ENCODE measurements at places on chromosomes 1 and 21.
A peak's percentile ranks its signal among the peaks of the same experiment; 100 is the strongest.

- DNase-seq = no peak
Measured at GRCh38 chr1:106447466-106447865, 609.0 kb upstream of the PRMT6 start.

GRCh38 chr1:229396585-229397206 is 37.2 kb downstream of the ACTA1 start:
- no peak for DNase-seq

GRCh38 chr1:234647758-234648157 is 37.8 kb upstream of the IRF2BP2 start:
- DNase-seq = no peak

DNA sequence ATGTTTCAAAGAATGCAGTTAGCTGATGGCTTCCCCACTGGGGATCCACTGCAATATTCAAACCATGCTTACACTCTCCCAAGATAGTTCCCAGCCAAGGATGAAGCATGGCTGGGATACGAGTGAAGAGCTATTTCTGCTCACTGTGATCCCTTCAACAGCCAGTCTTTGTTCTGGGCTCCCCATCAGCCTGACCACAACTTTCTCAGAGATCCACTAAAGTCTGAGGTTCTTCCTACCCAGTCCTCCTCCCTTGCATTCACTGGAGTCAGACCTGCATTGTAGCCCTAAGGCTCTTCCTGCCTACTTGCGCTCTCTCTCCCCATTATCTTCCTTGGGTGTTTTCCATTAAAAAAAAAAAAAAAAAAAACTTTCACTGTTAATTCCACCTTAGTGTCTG is 101.4 kb downstream of the TTLL7 start:
- DNase-seq = no peak

DNA sequence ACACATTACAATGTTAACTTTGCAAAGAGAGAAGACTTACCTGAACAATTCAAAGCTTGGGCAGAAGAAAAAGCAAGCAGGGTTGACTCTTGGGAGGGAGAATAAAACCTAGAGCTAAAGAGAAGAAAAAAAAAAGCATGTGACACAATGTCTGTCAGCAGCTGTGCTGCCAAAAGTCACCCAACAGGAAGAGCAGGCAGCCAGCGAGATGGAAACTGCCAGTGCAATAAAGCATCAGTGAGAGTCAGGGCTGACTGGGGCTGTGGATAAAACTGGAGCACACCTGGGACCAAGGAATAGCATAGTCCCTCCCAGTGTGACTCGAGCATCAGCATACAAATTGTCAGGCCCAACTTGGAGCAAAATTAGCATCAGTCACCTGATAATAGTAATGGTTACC is 65.0 kb upstream of the SLC22A15 start:
- peak; percentile 58 for DNase-seq

DNA sequence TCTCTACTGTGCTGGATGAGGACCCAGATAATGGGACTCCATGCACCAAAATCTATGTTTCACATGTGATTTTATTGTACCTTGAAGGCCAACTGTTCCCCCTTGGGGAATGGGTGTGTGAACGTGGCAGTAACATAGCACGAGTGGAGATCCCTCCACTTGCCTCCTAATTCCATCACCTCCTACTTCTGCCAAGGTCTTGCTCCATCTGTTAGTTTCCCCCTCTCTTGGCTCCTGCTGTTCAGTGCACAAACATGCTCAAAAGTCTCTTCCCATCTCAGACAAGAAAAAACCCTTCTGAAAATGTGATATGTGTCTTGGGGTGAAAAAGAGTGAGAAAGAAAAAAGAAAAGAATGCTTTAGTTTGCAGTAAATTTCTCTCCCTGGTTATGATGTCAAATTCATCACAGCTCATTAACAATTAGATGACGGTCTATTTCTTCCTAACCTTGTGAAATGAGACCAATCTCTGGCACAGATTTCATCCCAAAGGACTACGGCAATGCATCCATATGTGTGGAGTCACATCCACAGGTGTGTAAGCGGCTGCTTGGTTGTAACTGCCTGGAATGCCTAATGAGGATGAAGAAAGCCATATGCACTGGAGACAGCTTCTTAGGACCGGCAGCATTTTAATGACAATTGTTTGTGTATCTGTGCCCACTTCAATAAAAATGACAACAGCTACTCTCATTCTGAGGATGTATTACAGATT is 79.3 kb upstream of the DIRAS3 start:
- no peak for DNase-seq

GRCh38 chr1:12438349-12438924 is 179.6 kb downstream of the DHRS3 start:
- DNase-seq = no peak

GRCh38 chr1:116529199-116529631 is 41.6 kb downstream of the CD58 start:
- no peak for DNase-seq

GRCh38 chr1:27548858-27549719 is 54.9 kb downstream of the AHDC1 start:
- no peak for DNase-seq

DNA sequence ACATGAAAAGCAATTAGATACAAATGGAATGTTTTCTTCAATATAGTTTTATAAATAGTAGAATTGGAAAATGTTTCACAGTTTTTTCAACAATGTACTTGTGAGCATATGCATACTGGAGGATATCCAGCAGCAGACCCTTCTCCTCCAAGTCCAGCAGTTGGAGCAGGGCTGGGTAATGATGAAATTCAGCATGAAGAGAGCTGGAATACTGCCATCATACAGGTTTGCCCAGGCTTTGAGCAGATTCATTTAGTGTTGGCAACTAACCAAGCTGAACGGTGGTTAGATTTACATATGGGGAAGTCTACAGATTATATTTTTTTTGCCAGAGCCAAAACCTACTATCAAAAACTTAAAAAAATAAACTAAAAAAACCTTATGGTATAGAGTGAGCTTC is 38.3 kb downstream of the WDR3 start:
- no peak for DNase-seq

DNA sequence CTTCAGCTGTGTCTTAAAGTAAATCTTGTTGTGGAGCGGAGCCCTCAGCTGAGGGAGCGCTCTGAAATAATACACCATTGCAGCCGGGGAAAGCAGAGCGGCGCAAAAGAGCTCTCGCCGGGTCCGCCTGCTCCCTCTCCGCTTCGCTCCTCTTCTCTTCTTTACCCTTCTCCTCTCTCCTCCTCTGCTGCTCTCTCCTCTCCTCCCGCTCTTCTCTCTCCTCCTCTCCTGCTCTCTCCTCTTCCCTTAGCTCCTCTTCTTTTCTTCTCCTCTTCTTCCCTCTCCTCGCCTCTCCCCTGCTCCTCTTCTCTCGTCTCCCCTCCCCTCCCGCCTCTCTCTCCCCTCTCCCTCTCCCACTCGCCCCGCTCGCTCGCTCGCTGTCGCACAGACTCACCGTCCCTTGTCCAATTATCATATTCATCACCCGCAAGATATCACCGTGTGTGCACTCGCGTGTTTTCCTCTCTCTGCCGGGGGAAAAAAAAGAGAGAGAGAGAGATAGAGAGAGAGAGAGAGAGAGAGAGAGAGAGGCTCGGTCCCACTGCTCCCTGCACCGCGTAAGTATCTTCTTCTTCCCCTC is at the start of gene PROX1:
PROX1 (plus strand) TSS at position 47 of the 580 bp plus-strand sequence. CDS start 8,563 bp downstream, outside the sequence.
- DNase-seq = no peak

GRCh38 chr1:94265906-94266305 is 28.5 kb upstream of the ARHGAP29 start:
- no peak for DNase-seq

- peak; percentile 49 for DNase-seq
Measured at GRCh38 chr1:109151146-109151990, 37.5 kb downstream of the ELAPOR1 start.

- DNase-seq = no peak
Measured at GRCh38 chr1:73766786-73767348, 431.1 kb downstream of the LRRIQ3 start.

- DNase-seq = no peak
Measured at GRCh38 chr1:200749090-200749489, 10.4 kb downstream of the CAMSAP2 start.

DNA sequence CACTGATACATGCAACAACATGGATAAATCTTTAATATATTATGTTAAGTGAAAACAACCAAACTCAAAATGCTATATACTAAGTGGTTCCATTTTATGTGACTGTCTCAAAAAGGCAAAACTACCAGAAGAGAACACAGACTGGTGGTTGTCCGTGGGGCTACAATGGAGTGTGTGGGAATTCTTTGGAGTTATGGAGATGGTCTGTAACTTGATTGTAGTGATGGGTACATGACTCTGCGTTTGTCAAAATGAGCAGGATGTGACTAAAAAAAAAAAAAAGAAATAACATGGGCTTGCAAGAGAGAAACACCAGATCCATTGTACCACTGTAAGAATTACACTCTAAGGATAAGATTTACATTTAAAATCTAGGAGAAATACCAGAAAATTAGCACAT is 52.2 kb upstream of the KIAA1614 start:
- no peak for DNase-seq

- no peak for DNase-seq
Measured at GRCh38 chr21:42509244-42509643, 4.4 kb upstream of the SLC37A1 start.
